Stimulated activated CD4-positive, alpha-beta T cell treated with anti-CD3 and anti-CD28 coated beads, Interleukin-1b, Interleukin-23, amount 100 ng/mL, for 1 hour (primary cell): ENCODE measurements at places on chromosomes 7 and 10.

DNA sequence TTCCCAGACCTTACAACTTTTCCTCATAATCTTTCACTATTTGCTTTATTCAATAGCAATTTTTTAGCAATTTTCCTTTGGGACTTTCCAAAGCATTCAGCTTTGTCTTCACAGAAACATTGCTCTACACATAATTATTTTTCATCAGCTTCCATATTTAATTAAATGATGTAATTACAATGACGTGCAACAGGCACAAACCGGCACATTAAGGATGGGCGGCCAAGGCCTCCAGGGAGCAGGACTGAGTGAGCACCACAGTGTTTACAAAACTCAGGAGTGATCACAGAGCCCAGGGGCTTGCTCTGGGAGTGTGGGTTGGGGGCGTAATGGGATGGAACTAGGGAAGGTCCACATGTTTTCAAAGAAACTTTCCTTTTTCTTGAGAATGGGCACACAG is 69.8 kb downstream of the MAD1L1 start:
- no peak for DNase-seq

DNA sequence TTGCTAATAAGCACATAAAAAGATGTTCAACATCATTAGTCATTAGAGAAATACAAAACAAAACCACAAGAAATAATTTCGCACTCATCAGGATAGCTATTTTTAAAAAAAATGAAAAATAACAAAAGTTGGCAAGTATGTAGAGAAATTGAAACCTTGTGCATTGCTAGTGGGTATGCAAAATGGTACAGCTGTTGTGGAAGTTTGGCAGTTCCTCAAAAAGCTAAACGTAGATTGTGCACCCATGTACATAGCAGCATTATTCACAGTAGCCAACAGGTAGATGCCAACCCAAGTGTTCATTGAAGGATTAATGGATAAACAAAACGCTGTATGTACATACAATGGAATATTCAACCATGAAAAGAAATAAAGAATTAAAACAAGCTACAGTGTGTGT is 35.3 kb upstream of the STARD3NL start:
- DNase-seq: no peak

DNA sequence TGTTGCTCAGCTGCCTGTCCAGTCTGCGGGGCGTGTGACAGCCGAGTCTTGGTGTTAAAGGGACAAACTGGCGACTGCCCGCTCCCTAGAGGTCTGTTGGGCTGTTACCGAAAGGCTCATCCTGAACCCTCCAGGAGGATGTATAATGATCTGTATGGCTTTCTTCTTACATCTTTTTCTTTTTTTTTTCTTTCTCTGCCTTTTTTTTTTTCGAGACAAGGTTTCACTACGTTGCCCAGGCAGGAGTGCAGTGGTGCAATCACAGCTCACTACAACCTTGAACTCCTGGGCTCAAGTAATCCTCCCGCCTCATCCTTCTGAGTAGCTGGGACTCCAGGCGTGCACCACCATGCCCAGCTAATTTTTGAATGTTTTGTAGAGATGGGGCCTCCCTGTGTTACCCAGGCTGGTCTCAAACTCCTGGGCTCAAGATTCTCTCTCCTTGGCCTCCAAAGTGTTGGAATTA is 857 bp downstream of the INTS15 start:
- DNase-seq: no peak

GRCh38 chr7:129617178-129617577 is 5.7 kb downstream of the NRF1 start:
- no peak for DNase-seq

DNA sequence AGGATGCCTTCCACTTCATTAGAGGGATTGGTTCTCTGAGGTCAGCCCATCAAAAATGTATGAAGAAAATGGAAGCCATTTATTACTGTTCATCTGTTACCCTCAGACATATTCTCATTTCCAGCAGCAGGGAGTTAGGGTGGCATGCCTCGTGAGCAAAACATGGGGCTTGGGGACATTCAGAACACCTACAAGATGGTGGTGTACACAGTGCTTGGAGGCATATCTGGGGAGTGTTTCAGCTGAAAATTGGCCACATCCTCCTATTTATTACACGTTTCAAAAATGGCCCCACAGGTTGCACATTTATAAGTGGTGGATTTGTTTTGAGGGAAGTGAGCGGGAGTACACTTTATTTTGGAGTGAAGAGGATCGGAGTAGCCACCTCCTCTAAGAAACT is 93.4 kb downstream of the SPAG6 start:
- DNase-seq: no peak

- DNase-seq: no peak
Measured at GRCh38 chr7:1053816-1054370, 9.5 kb downstream of the GPR146 start.

DNA sequence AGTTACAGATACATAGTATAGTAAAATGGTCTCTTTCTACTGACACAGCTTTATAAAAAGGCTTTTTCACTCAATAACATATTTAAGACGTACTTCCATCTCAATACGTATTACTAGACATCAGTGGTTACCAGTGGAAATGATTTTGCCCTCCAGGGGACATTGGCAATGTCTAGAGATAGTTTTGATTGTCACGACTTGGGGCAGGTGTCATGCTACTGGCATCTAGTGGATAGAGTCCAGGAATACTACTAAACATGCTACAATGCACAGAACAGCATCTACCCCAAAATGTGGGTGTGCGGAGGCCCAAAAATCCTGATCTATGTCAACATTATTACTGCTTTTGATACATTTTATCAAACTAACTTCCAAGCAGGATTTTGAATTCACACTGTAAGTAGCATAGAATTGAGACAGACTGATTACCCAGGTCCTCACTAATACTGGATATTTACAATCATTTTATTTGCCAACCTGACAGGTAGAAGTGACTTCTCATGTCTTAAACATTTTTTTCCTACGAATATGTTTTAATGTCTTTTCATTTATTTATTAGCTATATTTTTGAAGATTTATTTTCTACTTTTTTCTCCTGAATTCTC is 53.8 kb downstream of the HGF start:
- no peak for DNase-seq

GRCh38 chr7:4790516-4790991 is 15.1 kb downstream of the AP5Z1 start:
- DNase-seq: no peak

DNA sequence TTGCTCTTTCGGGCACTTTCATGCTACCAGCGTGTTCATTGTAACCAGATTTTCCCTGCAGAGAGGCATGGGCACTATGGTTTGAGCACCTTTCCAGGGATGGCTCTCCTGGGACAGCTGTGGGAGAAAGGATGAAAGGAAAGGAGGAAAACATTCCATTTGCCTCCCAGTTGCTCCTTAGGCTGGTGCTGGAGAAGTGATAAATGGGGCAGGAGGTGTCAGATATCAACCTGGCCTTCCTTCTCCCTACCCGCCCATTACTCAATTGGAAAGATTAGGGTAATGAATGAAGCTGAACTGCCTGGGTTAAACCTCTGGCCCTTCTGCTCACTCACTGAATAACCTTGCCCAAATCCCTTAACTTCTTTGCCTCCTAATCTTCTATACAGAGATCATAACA is 228.4 kb downstream of the PLXNA4 start:
- no peak for DNase-seq

DNA sequence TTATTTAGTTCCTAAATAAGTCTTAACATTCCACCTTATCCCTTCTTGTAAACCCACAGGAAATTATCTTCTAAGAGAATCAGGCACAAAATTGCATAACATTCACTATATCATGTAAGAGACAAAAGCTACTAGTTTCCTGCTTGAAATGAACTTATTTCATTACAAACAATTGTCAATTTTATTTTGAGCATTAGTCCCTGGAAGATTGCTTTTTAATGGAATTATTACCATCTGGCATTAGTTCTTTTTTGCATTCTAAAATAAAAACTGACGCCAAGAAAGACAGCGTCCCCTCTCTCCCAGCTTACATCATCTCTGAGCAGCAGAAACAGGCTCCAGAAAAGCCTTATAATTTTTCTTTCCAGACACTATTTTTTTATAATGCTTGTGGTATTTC is 121.8 kb downstream of the NOC3L start:
- DNase-seq: no peak

DNA sequence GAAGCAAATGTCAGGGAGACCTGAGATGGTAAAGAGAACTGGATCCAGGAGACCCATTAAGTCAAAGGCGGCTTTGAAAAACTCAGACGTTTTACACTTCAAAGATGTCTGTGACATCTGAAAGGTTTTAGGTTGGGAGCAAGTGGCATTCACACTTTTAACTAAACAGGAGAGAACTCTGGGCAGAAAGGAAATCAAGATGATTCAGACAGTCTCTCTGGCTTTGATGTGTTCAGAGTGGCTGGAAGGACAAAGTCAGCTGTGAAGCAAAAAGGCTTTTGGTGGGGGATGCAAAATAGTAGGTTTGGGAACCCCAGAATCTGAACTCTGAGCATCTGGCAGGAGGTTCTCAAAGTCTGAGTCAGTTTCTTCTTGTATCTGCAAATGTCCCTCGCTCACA is 66.6 kb downstream of the PRKCQ start:
- DNase-seq: peak; percentile 7

DNA sequence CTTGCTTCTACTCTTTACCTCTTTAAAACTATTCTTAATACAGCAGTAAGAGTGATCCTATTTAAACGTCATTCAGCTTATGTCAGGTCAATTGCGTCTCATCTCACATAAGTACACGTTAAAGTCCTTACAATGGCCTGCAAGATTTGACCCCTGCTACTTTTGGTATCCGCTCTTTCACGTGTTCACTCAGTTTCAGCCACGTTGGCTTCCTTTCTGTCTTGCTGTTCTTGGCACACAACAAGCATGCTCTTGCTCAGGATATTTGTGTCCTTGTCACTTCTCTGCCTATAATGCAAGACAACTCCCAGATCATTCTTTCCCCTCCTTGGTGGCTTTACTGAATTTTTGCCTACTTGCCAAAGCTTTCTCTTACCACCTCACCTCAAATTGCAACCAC is 296.8 kb downstream of the PCLO start:
- no peak for DNase-seq

DNA sequence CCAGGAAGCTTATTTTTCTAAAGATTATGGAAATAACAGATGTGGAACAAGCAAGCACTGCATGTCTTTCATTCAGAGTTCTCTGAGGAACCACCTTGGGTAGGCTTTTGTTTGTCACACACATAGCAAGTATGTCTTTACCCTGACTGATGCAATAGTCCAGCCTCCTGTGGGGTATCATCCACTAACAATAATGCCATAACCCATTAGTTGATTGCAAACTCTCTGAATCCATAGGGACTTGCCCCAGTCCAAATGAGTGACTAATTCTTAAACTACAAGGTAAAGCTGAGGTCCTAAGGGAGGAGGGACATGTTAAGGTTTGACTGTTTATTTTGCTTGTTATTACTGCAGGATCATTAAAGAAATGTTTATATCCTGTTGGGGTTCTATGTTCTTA is 151.4 kb upstream of the PRPS1L1 start:
- DNase-seq: no peak

DNA sequence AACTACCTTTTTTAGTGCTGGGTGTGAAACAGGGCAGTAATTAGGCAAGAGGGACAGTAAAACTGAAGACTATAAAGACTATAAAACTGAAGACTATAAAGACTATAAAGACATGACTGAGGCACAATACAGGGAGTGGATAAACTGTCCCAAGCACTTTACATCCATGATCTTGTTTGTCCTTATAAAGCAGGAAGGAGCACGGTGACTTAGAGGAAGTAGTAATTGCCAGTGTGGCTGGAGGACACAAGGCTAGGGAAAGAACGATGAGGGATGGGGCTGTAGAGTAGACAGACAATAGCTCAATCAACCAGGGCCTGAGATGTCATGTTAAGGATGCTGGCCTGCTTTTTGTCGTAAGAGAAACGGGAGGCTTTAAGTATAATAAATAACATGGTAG is 26.0 kb downstream of the DNAJC12 start:
- no peak for DNase-seq

GRCh38 chr7:134452991-134453473 is 5.9 kb downstream of the AKR1B1 start:
- no peak for DNase-seq

- DNase-seq: no peak
Measured at GRCh38 chr7:134693256-134693655, 46.6 kb downstream of the BPGM start.

- no peak for DNase-seq
Measured at GRCh38 chr10:71232089-71232998, 20.0 kb downstream of the UNC5B start.

- DNase-seq: no peak
Measured at GRCh38 chr7:597348-598178, 77.9 kb upstream of the PDGFA start.

- no peak for DNase-seq
Measured at GRCh38 chr10:35637462-35637861, 4.6 kb downstream of the FZD8 start.

DNA sequence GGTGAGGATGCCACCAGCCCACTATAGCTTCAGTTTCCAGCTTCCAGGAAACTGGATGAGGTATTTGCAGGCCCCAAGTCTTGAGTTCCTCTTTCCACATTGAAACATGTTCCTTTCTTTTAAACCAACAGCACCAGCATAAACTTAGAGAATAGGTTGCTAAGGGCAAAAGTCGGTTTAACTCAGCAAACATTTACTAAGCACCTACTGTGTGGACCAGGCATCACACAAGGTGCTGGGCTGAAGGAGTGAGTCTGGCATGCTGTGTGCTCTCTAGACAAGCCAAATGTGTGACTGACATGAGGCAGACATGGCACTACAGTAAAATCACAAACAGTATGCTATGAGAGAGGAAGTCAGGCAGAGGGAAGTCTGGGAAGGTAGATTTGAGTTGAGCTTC is 11.0 kb upstream of the RASSF4 start:
- DNase-seq: no peak

DNA sequence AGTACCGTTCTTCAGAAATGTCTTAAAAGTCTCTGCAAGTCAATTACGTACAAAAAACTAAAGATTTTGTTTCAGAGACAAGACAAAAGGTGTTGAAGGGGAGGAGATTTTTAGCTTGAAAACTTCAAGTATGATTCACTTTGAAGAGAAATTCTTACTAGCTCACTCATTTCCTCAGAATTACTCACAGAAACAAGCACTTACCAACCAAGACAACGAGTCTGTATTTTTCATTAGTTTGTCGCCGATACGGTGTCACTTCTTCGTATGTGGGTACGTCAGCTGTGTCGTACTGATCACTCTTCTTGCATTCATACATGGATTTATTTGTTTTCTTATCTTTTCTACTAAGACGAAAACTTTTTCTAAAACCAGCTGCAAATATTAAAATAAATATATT is 90.6 kb upstream of the ODAD2 start:
- DNase-seq: no peak

DNA sequence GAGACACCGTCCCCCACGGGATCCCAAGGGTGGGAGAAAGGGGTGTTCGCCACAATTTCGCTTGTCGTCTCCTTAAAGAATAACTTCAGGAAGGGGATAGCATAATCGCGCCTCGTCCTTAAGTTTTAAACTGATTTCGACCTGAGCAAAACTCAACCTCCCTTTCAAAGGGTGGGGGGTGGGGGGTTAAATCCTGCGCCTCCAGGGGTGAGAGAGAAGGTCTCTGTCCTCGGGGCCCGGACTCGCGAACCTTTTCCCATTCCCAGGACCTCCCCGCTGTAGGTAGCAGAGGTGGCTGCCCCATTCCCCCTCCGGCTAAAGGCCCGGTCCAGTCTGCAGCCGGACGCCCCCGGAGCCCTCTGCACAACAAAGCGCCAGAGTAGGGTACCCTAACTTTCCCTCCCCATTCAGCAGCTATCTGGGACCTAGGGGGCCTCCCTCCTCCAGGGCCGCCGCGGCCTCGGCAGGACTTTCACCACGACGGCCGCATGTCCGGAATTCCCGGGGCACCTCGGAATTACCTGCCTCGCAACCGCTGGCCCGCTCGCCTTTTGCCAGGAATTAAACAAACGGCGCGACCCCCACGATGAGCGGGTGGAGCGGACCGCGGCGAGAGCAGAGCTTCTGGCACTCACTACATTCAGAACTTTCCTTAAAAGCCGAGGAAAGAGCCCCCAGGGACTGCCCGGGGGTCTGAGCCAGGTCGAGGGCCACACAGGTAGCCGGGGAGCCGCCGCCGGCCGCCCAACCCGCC is 1.7 kb downstream of the CDK6 start:
- peak; percentile 13 for DNase-seq
